GM12892 (cell line): ENCODE measurements at places on chromosomes 7 and 10.

- no peak for DNase-seq
These were observed 37.0 kb downstream of the CCSER2 start for GRCh38 chr10:84365335-84365881.

GRCh38 chr7:98713165-98713810, 96.2 kb downstream of the NPTX2 start:
- DNase-seq: no peak

DNA sequence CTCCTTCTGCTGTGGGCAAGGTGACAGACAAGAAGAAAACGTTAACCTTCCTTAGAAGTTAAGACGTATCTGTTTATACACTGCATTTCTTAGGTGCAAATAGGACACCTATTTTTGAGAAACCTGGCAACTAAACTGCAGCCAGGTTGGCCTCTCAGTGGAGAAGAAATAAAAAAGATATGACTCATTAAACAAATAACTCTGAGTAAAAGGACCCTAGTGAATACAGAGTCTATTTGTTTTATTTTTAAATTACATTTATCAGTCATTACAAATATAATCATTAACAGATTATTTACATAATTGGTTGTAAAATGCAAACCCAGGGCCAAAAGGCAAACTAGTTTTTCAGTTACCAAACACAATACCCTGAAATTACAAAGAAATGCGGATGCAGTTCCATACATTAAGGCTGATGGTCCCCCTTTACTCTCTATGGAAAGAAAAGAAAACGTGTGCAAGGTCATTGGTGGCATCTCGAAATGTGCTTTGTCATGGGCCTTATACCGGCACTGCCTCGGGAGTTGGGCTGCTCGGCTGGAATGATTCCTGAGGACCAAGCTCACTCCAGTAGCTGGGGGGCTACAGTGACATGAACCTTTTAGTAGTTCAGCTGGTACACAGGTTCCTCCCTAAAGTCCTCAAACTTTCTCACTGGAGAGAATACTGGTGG, 38.4 kb downstream of the ADRB1 start:
- DNase-seq: no peak

DNA sequence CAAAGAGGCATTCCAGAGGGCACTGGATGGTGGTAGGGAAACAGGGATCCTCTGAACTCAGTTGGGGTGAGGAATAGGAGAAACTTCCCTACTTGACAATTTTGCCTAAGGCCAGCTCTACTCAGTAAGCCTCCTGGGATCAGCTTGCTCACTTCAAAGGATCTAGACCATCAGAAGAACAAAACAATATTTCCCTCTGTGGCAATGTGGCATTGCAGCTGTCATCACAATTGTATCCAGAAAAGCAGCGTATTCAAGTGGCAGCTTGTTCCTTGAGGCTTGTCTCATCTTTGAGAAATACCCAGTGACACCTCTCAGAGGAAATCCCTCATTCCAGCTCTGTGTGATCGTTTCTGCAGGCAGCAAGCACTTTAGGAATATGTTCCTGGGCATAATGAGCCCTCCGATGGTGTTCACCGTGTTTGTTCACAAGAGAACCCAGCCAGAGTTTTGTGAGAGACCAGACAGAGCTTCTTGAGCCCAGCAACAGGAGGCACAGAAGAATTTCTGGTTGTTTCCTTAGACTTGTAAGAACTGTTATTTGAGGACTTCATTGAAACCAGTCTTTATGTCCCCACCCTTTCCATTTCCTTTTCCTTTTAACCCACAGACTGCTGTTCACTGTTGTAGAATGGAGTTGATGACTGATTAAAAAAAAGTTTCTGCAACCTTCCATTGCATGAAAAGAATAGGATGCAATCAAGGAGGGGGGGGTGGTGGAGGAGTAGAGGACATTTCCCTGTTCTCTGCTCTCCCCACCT, 747.3 kb downstream of the LRMDA start:
- DNase-seq: no peak

GRCh38 chr7:35430547-35431153, 176.8 kb upstream of the TBX20 start:
- no peak for DNase-seq

- DNase-seq: no peak
These were observed 151.2 kb downstream of the CFTR start for GRCh38 chr7:117630907-117631564.

GRCh38 chr10:113977174-113977573, 66.5 kb upstream of the ADRB1 start:
- DNase-seq: no peak

GRCh38 chr7:156474241-156474743, 166.3 kb upstream of the RNF32 start:
- DNase-seq: no peak

DNA sequence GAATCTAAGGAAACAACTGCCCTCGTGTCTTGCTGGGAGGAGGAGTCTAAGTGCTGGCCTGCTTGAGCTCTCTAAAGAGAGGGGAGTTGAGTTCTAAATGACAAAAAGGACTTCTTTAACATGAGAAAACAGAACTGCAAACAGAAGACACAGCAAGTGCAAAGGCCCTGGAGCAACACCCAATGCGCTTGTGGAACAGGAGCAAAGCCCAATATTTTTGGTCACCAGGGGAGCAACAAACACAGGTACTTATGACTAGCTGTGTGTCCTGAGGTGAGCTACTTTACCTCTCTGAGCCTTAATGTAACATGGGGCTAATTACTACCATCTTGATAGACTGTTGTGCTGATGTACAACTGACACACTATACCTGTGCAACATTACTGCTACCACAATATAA, 634.3 kb downstream of the PARD3 start:
- no peak for DNase-seq

DNA sequence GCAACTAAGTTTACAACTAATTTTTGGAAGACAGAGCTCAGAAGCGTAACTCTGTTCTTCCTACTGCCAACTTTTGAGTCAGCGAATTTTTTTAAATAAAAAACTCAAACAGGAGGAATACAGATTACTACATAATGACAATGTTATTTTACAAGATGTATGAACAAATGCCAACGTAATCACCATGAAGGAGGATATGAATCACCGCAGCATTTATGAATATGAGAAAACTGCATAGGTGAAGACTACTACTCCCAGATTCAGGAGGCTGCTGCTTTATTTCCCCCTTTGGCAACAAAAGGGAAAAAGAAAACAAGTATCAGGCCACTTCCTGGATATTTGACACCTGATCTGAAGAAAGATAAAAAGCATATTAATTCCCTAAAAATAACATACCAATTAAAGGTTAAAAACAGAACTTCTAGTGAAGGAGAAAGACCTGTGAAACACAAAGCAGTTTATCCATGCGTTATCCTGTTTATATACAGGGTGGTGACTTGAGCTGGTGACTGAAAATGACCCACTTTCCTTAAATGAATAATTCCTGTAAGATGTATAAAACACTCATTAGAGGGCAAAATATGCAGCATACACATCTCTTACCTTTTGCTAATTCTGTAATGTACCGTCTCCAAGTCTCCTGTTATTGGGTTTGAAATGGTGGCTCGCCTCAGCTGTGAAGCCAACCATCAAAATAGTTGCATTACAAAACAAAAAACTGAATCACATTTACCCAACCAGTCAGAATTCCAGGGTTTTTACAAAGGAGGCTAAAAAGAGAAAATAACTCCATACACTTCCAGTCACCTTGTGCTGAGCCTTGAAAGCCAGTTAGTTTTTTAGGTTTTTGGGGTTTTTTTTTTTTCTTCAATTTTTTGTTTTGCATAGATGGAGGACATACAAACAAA, 52.0 kb downstream of the P4HA1 start:
- DNase-seq: no peak

DNA sequence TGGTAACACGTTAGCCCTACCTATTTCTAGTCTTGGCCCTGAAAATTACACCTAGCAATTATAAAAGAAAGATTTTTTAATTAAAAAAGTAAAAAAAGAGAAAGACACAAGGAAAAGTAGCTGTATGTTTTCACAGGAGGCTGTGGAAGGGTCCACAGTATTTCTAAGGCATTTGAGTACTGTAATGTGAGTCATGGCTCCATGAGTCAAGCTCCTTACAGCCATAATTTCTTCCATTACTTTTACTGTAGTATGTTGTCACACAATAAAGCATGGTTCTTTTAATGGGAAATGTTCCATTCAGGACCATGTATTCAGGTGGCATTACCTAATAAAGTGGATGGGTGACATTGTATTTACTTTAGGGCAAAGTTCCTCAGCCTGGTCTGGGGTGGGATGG, 113.4 kb downstream of the GPR37 start:
- DNase-seq: no peak

DNA sequence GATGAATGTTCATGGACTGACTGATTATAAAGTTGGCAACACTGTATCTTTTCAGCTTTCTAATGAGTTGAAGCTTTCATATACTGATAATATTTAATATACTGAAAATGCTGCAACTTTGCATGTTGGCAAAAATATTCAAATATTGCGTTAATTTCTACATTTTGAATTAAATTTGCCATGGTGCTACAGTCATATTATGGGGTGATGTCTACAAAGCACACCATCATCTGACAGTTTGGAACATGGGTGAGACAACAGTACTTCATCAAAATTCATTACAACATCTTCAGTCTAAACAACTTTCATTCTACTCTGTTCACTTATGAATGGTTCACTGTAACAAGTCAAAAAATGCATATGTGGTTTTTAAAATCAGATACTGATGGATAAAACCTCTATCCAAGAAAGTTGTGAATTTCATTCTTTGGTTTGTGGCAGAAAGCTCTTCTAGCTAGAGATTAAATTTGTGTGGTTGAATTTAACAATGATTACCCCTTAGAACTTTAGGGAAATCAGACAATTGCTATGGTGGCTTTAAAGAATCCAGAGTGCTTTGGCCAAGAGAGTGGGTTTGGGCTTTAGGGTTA, 136.4 kb downstream of the TMEM26 start:
- DNase-seq: no peak
